ENCODE measurements at places on chromosomes 7 and 10.

DNA sequence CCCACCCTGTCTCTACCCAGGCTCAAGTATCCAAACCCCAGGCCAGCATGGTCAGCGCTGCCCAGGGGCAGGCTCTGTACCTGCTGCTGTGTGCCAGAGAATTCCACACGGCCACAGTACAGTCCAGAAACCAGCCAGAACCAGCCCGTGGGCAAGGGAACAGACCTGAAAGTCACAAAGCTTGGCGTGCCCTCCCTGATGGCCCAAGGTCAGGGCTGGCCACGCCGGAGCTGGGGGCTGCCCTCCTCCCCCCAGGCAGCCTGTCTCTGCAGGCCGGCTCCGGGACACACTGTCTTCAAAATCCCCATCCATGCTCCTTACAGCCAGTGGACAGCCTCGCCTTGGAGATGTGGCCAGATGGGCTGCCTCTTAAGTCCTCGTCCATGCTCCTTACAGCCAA is 78.4 kb downstream of the CTBP2 start:
- no peak for DNase-seq

- DNase-seq = no peak
Observed at GRCh38 chr7:46558482-46559193, 637.6 kb upstream of the IGFBP3 start.

GRCh38 chr10:15341502-15342128 is 29.5 kb downstream of the FAM171A1 start:
- no peak for DNase-seq

GRCh38 chr7:23012908-23013714 is 819 bp downstream of the HYCC1 start:
- no peak for DNase-seq

DNA sequence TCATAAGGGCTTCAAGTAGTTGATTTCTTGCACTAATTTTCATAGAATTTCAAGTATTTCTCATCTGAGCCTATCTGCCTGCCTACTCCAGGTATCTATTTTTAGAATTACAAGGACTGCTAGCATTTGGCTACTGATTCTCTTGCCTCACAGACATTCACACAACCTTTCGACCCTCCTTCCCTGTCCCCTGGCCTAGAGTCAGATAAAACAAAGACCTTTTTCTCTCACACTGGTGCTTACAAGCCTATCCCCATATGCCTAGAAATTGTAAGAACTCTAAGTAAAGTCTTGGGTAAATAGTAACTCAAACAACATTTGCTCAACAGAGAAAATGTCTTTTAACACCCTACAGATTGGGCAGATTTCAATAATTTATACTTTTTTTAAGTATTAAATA is 6.3 kb downstream of the GPAM start:
- no peak for DNase-seq

DNA sequence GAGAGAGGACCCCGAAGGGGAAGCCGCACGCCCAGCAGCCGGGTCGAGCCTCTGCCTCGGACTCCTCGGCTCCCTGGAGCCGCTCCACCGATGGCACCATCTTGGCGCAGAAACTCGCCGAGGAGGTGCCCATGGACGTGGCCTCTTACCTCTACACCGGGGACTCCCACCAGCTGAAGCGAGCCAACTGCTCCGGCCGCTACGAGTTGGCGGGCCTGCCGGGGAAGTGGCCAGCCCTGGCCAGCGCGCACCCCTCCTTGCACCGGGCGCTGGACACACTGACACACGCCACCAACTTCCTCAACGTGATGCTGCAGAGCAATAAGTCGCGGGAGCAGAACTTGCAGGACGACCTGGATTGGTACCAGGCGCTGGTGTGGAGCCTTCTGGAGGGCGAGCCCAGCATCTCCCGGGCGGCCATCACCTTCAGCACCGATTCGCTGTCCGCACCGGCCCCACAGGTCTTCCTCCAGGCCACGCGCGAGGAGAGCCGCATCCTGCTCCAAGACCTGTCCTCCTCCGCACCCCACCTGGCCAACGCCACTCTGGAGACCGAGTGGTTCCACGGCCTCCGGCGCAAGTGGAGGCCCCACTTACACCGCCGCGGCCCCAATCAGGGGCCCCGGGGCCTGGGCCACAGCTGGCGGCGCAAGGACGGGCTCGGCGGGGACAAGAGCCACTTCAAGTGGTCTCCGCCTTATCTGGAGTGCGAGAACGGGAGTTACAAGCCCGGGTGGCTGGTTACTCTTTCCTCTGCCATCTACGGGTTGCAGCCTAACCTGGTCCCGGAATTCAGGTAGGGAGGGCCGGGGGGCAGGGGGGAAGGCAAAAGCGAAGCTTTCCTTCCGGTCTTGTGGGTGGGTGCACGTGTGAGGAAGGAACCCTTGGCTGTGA is 973 bp downstream of the GPR158 start:
- peak; percentile 23 for DNase-seq

DNA sequence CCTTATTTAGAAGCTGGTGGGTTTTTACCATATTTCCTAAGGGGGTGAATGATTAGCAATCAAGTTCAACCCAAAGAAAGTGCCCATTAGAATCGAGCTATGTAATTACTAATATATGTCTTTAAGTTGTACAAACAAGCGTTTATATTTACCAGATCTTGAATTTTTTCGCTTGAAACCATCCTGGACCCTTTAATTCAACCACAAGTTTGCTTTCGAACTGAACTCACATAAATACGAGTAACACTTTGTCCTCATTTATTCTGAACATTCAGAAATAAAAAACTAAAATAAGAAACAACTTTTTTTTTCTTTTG is 1.5 kb downstream of the SRI start:
- no peak for DNase-seq

DNA sequence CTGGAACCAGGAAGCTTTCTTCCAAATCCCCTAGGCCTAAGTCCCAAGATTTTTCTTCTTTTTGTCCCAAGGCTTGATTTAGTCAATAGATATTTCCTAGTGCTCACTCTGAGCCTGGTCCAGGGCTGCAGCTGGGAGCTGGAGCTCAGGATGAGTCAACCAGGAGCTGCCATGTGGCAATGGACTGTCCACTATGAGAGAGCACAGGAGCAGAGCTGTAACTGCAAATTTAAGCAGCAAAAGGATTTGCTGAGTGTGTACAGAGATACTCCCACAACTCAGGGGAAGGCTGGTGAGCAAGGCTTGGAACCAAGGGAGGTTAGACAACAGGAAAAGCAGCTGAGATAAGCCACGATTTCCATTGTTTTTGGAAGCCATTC is 92.1 kb upstream of the CXCL12 start:
- no peak for DNase-seq

- DNase-seq = no peak
Observed at GRCh38 chr7:33634606-33635005, 270.7 kb upstream of the BMPER start.

- DNase-seq = no peak
Observed at GRCh38 chr10:125479059-125479458, 203.9 kb downstream of the TEX36 start.

DNA sequence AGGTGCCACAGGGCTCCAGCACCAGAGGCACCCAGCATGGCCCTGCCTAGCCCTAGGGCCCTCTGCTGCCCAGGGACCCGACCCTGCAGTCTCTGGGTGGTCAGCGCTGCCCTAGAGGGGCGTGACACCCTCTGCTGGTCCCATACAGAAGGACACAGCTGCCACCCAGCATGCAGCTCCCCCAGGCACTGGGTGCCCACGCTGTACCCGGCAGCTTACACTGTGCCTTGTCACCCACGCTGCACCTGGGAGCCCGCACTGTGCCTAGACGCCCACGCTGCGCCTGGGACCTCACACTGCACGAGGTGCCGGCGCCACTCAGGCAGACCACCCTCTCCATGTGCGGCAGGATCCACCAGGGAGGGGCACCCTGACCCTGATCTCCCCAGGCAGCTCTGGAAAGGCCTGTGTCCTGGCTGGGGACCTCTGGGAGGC is 55.2 kb downstream of the PWWP2B start:
- no peak for DNase-seq

GRCh38 chr10:56178210-56178609 is 182.8 kb downstream of the ZWINT start:
- DNase-seq = no peak

GRCh38 chr10:88116971-88117626 is 253.7 kb downstream of the PTEN start:
- DNase-seq = no peak

DNA sequence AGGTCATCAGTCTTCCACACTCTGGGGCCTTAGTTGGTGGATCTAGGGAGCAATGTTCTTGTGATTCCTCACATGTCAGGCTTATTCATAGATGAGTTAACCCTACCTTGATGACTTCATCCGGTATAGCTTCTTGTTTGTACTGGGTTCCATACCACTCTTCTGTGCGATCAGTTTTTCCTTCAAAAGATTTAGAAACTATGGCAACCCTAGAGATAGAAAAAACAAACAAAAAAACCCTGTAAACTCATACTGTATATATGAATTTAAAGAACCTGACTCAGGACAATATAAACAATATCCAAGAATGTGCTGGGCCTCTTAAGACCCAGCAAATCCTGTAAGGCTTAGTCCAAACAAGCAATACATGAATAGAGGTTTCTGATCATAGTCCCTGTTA is 83.5 kb downstream of the IDE start:
- DNase-seq = no peak

GRCh38 chr10:18822156-18822555 is 162.9 kb downstream of the ARL5B start:
- DNase-seq = no peak

DNA sequence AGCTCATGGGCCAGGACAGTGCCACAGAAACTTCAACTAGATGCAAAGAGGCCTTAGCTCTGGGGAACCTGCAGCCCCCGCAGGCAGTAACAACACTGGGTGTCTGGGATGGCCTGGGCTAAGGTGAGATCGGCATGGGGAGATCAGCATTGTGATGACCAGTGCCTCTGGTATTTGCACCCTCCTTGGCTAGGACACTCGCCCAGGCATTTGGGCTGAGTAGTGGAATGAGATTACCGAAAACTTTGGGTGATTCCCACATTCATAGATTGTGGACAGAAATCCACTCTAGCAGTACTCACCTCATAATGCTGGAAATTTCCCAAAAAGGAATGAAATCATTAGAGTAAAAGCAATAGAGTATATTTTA is 70.6 kb upstream of the ZMIZ2 start:
- no peak for DNase-seq

DNA sequence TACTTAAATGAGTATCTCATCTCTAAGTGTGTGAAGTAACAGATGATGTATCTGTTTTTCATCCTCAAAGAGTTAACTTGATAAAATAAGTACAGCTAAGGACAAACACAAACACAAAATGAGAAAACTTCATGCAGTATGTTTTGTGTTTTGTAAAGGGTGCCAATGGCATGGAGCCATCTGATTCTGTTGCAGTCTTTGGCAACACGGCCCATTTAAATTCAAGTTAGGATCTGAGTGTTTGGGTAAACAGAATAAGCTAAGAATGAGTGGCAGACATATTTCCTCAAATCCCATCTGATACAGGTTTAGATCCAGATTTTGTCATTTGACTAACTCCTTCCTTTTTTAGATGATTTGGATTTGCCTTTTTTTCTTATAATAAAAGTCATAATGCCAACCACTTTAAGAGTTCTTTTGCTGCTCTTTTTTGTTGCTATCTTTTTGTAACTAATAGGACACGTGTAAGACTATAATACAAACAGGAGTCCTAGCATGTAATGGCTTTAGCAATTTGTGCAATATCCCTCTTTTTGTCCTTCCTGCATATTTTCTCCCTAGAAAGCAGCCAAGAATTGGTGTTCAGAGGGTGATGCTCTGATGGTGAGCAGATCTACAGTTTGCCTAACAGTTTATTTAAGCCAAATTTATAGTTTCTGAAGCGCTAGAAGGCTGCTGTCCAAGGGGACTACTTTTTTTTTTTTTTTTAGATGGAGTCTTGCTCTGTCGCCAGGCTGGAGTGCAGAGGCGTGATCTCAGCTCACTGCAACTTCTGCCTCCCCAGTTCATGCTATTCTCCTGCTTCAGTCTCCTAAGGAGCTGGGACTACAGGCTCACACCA is 18.9 kb upstream of the ACTA2 start:
- DNase-seq = no peak

- no peak for DNase-seq
Observed at GRCh38 chr10:35933940-35934641, 292.0 kb upstream of the FZD8 start.

- no peak for DNase-seq
Observed at GRCh38 chr10:95466436-95466835, 94.7 kb downstream of the SORBS1 start.

DNA sequence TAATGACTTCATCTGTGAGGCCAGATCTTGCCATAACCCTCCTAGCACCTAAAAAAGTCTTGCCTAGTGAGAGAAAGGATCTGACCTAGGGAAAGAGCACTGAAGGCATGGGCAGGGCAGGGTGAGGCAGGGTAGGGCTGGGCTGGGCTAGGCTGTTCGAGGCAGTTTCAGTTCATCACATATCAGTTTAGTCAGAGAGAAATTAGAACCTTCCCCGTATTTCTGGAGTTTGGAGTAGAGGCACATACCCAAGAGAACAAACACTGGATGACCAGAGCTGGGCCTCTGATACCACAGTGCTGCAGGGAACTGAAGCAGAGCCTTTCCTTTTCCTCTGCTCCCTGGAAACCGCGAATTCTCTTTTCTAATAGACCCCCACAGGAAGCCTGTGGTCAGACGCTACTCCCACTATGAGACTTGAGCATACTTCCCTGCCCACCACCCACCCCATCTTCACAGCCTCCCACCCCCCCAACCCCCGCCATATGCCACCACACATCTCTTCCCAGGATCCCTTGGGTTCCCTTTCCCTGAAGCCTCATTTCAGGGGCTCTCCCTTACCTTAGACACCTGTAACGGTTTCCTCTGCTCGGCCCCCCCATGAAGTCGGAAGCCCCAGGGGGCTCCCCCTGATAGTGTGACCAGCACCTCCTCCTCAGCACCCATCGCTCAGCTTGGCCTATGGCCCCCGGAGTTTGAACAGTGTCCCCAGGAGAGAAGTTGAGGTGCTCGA is 406 bp downstream of the SYNPO2L start:
- DNase-seq = no peak

GRCh38 chr7:52260046-52260665 is 775.3 kb upstream of the POM121L12 start:
- DNase-seq = no peak
